Fibroblast of the conjunctiva (primary cell): ENCODE measurements at places on chromosomes 4 and X.
A peak's percentile ranks its signal among the peaks of the same experiment; 100 is the strongest.

GRCh38 chrX:22660756-22661155 is 339.0 kb upstream of the DDX53 start:
- no peak for DNase-seq

- no peak for DNase-seq
Observed at GRCh38 chr4:52711834-52712250, 39.4 kb downstream of the ERVMER34-1 start.

DNA sequence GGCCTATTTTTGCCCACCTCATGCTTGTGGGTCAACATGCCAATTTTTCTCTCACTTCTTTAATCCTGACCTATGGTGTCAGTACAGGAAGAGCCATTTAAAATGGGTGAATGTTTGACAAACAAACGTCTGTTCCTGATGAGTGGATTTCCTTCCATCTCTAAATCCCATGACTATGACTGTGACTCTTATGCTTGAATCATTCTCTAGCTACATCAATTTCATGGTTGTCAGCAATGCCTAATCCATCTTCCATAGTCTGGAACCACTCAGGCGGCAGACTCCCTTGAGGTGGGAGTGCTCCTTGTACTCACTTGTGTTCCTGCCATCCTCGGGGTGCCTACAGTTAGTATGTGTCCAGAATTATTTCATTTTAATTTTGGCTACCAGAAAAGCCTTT is 194.9 kb upstream of the RPS6KA3 start:
- DNase-seq: no peak

GRCh38 chr4:113077575-113077974 is 28.1 kb downstream of the ANK2 start:
- no peak for DNase-seq

- no peak for DNase-seq
Observed at GRCh38 chr4:56370377-56370776, 16.9 kb downstream of the AASDH start.

DNA sequence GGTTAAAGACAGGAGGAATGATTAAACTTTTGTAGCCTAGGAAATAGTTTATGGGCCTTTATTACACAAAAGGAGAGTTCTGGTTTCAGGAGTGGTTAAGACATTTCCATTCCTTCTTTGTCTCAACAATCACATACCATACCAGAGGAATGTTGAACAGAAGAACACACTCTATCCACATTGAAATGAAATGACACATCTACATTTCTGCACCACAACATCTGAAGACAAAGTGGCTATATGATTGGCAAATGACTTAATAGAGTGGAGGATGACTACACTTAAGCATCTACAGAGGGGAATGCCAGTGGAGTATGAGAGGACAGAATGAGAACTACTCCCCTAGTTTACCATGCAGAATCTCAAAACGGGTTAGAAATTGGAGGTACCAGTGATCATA is 8.0 kb downstream of the CYP2U1 start:
- DNase-seq: no peak

GRCh38 chr4:126264839-126265238 is 950.1 kb downstream of the FAT4 start:
- no peak for DNase-seq

- DNase-seq: no peak
Observed at GRCh38 chr4:3372933-3373465, 68.8 kb upstream of the HGFAC start.

DNA sequence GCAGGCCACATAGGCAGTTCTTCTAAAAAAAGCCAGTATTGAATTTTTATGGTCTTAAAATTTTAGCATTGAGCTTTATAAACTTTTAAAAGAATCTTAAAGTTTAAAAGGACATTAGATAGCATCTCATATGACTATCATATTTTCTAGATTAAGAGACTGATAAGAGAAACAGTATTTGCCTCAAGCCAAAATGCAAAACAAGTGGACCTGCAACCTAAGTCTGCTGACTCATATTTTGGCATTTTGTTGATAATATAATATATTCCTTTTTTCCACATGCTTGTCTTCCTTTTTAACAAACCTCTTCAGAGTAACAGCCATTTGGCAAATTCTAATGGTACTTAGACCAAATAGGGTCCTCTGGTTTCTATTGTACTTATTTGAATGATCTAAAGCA is 328.5 kb upstream of the GALNTL6 start:
- no peak for DNase-seq

GRCh38 chr4:60134099-60134498 is 1066.0 kb upstream of the ADGRL3 start:
- DNase-seq: peak; percentile 20

- DNase-seq: no peak
Observed at GRCh38 chr4:41998019-41998418, 7.7 kb downstream of the SLC30A9 start.

- DNase-seq: no peak
Observed at GRCh38 chr4:26151615-26152014, 169.2 kb upstream of the RBPJ start.

DNA sequence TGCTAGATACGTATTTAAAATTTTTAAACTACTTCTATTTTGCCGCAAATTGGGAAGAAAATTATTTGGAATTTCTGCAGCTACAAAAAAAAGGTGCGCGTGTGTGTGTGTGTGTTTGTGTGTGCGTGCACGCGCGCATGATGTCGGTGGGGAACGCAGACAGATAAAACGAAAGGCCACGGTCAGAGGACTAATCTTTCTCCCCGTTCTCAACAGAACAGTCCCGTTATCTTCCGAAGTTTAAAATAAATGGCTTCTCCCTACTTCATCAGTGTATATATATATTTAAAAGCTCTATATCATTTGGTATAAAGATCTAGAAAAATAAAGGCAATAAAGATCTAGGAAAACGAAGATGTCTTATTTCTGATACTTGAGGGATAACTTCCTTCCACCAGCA is 1.5 kb downstream of the MGARP start:
- DNase-seq: no peak

GRCh38 chrX:75301060-75301459 is 27.2 kb downstream of the UPRT start:
- no peak for DNase-seq

GRCh38 chr4:59565836-59566235 is 1634.3 kb upstream of the ADGRL3 start:
- no peak for DNase-seq

DNA sequence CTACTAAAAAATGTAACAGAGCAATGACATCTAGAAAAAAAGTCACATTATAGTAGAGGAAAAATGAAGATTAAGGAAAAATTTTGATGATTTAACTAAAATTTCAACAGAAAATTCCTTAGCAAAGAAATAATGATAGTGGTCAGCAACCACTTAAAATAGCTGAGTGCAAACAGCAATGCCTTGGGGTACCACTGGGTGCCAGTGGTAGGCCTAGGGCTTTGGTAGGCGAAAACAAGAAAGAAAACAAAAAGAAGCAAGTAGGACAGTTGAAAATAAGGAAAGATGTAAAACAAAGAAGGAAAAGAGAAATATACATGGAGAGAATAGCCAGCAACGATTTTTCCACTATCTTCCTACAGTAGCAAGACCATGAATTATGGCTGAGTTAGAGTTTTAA is 313.5 kb upstream of the IRS4 start:
- DNase-seq: no peak

DNA sequence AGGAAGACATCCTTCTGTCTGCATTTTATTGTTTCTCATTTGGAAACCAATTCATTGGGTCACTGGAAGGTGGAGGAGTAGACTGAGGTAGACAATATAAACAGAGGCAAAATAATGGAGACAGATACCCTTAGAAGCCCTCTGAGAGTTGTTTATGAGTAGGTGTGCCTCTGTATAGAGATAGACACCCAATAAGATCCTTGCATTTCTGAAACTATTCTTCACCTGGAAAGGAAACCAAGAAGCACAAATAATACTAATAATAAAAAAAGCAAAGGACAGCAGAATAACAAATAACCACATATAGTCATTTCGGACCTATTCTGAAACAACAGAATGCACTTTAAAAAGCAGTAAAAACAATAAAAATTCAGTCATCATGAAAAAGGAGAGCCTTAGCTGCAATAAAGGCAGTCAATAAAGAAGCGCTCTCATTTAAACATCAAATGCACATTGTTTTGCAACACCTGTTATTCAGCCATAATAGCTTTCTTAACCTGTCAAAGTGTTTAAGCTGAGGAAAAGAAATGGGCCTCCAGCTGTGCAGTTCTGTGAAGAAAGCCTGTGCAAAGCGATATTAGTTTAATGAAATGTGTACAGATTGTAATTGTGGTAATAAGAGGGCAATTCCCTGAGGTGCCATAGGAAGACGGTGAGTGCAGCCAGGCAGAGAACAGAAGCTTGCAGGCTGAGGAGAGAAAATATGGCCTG is 904.2 kb downstream of the STPG2 start:
- DNase-seq: no peak

DNA sequence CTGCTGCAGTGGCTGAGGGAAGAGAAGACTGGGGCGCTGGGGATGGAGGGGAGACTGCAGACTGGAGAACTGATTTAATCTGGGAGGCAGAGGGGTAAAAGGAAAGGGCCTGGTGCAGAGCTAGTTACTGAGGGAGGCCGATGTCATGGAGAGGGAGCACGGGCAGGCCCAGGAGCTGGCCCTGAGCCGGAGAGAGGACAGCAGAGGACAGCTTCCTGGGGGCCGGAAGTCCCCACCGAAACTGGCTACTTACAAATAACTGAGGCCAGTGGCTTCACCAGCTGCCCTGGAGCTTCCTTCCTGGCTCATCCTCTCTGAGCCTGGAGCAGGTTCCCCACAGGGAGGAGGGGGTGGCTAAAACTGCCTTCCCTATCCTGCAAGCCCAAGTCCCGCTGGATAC is 26.9 kb downstream of the NSG1 start:
- no peak for DNase-seq
